EH (cell line): ENCODE measurements at places on chromosomes 6 and 20.

GRCh38 chr6:70299456-70299855 is 3.4 kb downstream of the COL9A1 start:
- DNase-seq, result peak; percentile 17

DNA sequence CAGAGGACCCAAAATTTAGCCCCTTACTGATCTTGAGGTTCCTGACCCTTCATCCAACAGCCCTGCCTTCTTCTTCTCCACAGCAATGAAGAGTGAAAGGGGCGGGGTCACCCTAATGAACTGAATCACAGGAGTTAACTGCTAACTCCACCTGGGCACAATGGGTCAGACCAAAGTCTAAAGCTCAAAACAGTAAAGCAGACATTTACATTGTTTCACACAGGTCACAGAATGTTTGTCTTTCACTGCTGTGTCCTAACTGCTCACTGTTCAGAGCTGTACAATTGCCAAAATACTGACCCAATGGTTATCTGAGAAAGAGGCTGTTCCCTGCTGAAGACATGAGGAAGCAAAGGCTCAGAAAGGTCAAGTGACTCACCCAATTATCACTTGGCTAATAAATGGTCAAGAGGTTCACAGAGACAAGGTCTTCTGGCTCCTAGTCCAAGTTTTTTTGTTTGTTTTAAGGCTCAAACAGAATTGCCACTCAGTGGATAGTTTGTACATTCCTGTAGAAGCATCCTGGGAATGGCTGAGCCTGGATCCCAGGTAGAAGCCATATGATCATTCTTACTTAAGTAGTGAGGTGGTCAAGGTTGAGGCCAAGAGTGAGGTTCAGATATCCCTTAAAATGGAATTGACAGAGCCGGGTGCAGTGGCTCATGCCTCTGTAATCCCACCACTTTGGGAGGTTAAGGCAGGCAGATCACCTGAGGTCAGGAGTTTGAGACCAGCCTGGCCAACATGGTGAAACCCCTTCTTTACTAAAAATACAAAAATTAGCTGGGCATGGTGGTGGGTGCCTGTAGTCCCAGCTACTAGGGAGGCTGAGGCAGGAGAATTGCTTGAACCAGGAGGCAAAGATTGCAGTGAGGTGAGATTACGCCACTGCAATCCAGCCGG is 35.1 kb upstream of the FAM83C start:
- DNase-seq, result peak; percentile 85

DNA sequence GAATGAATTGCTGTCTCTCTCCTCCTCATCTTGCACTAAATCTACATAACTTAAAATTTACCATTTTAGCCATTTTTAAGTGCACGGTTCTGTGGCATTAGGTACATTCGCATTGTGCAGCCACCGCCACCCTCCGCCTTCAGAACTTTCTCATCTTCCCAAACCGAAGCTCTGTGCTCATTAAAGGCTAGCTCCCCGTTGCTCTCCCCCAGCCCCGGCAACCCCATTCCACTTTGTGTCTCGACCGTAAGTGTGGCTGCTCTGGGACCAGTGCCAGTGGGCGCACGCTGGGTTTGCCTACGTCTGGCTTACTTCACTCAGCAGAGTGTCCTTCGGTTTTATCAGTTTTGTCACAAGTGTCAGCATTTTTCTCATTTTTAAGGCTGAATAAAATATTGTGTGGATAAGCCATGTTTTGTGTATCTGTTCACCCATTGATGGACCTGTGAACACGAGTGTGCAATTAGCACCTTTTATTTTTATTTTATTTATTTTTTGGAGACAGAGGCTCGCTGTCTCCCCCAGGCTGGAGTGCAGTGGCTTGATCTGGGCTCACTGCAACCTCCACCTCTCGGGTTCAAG is 16.8 kb downstream of the SLC17A9 start:
- DNase-seq, result no peak

DNA sequence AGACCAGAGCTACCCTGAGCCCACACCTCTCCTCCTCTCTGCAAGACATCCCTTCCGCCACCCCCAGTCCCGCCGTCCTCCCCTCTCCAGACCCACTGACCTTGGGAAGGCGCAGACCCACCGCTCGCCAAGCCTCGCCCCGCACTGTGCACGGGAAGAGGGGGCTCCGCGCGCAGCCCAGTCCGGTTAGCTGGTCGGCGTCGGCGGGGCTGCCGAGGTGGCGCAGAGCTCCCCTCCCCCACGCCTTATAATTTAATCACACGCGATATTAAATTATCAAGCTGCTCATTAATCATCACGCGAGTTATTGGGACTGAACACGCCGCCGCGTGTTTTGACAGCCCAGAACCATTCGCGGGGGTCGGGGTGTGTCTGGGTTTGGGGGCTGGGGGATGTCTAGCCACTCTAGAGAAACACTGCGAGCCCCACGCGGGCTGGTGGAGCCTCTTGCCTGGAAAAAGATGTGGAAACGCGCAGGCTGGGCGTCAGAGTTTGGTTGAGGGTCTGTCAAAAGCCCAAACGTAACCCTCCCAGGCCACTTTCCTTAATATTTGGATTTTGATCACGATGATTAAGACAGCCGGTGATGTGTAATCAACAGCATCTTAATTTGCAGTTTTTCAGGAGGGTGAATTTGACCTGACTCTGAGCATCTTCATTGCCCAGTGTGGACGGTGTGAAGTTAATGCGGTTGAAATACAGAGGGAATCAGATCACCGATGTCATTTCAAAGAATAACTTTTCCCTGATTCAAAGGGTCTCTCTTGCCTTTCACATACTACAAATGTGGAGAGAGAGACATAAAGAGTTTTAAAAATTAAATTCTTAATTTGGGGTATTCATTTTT is at the start of gene LINC00237:
TSS of gene LINC00237 (minus strand) at position 188 of the 847 bp plus-strand sequence.
- DNase-seq, result no peak

DNA sequence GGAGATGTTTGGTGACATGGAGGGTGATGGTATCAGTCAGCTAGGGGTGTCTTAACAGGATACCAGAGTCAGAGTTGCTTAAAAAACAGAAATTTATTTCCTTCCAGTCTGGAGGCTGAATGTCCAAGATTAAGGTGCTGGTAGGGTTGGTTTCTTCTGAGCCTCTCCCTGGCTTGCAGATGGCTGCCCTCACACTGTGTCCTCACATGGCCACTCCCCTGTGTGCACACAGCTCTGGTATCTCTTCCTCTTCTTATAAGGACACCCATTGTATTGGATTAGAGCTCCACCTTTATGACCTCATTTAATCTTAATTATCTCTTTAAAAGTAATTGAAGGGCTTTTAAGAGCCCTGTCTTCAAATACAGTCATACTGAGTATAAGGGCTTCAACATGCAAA is 431.8 kb upstream of the MMS22L start:
- DNase-seq, result no peak

GRCh38 chr6:144008846-144009245 is 787 bp upstream of the PLAGL1 start:
- DNase-seq, result no peak

DNA sequence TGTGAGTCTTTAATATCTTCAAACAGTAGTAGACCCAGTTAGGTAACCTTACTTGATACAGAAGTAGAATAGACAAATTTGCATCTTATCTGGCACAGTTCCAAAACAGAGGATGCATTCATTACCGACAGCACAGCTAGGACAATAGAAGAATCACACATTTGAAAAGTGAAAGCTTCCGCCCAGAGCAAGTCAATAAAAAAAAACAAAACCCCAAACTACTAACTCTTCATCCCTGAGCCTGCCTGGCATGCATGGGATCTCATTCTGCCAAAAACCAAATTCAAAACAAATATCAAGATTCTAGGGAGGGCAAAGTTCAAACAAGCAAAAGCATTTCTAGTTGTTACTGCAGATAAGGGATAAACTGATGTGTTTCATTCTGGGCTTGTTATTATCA is 235.4 kb downstream of the BTBD9 start:
- DNase-seq, result no peak

DNA sequence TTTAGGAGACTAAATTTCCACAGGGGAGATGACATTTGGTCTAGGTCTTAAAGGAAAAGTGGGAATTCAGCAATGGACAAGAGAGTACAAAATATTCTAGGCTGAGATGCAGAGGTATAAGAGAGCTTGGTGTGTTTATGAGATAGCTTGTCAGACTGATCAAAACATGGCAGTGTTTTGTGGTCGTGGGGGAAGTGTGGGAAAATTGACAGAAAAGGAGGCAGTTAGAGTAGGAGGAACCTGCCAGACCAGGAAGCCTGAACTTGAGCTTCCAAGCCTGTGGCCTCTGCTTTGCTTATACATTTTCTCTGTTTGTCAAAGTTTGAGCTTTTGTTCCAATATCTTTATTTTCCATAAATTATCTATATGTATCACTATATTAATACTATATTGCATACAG is 69.5 kb upstream of the MAP3K7 start:
- no peak for DNase-seq

DNA sequence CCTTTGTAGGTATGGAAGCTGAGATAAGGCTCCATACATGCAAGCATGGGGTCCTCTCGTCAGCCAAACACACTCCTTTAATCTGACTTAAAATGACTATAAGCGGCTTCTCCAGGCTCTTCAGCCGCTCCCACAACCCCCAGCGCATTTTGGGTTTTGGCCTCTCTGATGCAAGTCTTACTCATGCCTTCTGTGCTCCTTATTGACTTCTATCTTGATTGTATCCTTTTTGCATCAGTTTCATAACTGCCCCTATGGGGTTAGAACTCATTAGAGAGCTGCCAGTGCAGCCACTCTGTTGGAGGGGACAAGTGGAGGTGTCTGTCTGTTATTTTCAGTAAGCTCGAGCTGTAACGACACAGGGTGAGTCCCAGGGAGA is 70.1 kb upstream of the TAB2 start:
- DNase-seq, result no peak

- peak; percentile 60 for DNase-seq
Observed at GRCh38 chr6:28940294-28940857, 16.6 kb upstream of the TRIM27 start.

DNA sequence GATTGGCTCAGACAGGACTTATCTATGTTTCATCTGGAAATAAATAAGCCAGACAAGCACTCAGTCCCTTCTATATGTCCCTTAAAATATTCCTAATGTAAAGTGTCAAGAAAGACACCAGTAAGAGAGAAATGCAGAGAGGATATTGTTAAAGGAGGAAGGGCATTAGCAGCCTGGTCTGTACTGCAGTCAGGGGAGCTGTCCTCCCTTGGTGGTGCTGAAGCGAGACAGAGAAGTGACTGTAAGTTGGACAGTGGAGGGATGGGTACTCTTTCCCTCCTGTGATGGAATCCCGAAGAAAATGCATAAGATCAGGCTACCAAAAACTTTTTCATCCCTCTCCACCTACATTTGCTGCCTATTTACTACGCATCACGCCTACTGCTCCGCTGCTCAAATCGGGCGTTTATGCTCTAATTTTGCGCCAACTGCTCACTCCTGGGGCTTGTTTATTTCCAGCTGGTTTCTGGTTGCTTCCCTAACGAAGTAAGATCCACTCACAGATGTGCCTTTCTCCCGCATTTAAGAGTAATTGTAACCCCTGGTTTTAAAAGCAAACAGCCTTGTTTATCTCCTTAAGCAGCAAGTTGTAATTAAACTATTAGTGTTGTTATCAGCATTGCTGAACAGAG is 35.2 kb downstream of the PHACTR1 start:
- DNase-seq, result peak; percentile 77

- DNase-seq, result no peak
Observed at GRCh38 chr6:42110683-42111082, 31.7 kb downstream of the C6orf132 start.

DNA sequence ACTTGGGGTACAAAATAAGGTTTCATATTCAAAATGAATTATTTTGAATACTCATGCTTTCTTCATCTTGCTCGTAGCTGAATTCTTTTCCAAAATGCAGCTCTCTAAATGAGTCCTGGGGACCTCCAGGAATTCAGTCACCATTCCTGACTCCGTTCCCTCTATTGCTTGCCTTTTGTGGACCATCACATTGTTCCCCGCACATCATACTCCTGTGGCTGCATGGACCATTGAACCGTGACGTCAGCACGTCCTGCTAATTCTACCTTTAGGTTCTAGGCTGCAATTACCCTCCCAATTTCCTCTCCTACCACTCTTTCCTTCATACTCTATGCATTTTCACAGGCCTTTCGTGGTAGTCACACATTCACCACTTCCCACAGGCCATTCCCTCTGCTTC is 173.1 kb upstream of the ID4 start:
- DNase-seq, result no peak

GRCh38 chr6:32168807-32169591 is 4.6 kb downstream of the EGFL8 start:
- DNase-seq, result peak; percentile 46

- peak; percentile 39 for DNase-seq
Observed at GRCh38 chr6:85015396-85015990, 251.1 kb upstream of the TBX18 start.

DNA sequence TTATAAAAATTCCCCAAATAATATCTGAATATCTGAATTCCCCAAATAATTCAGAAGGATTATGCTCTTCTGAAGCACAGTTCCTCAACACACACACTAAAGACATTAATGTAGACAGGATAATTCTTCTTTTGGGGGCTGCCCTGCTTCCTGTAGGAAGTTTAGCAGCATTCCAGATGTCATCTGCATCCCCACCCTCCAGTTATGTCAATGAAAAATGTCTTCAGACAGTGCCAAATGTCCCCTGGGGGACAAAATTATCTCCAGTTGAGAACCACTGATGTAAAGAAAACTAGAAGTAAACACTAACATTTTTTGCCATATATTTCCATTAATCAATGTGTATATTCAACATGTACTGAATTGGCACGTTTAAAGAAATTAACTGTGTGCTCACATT is 25.9 kb upstream of the NAA20 start:
- DNase-seq, result no peak

GRCh38 chr20:60513141-60513540 is 554.9 kb downstream of the CDH26 start:
- no peak for DNase-seq

- no peak for DNase-seq
Observed at GRCh38 chr6:39157511-39157910, 42.5 kb upstream of the SAYSD1 start.

DNA sequence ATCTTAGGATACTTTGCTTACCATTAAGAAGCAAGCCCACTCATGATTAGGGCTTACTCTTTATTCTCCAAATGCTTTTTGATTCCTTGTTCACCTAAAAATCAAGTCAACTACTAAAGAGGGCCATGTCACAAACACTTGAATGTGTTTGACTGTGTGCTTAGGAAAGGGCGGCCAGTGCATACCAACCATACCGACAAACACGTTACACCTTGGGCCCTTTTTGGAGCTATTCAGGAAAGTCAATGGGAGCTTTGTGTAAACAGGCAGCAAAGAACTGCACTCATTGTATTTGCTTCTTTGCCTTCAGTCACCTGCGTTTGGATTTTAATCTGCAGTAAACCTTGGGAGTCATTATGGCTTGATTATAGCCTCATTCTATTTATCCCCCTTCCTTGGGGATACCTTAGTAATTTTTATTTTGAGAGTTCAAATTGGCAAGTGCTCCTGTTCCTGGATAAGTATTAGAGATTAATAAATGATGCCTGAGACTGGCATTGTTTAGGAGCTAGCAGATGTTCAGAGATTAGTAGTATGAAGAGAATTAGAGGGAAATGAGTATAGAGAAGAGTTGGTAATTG is 102.6 kb upstream of the HDGFL1 start:
- no peak for DNase-seq

DNA sequence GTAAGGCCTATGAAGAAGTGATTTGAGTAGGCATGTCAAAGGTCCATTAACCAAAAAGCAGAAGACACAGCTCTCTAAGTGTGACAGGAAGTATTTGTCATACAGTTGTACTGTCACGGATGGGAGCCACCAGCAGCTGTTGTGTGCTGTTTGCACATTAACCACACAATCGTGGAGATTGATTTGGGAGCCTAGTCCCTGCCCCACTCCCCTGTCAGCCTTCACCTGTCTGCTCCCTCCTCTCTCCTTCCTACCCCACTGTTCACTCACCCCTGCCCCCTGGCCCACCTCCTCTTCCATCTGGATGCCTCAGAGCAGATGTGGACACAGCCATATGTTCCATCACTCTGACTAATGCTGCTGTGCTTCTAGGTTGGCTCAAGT is 124.7 kb upstream of the SPACA1 start:
- DNase-seq, result no peak
